ENCODE measurements at places on chromosomes 7 and 10. TPM values are rescaled to one million over a fixed set of nuclear protein-coding genes. Genes with fewer than 3 reads are reported as not detected.

CTAGE15 gene
- not detected for total RNA-seq

AIMP2 gene
- total RNA-seq = 37.1 TPM

GLUD1 gene
- total RNA-seq = 206 TPM

FKBP6 gene
- total RNA-seq = not detected

ITGB8 gene
- 21.0 TPM for total RNA-seq

ZNF727 gene
- total RNA-seq = 0.15 TPM

EPDR1 gene
- total RNA-seq = 76.3 TPM

NOC3L gene
- 18.2 TPM for total RNA-seq

NME8 gene
- not detected for total RNA-seq

ADIRF gene
- total RNA-seq = 184 TPM

DKK1 gene
- 57.4 TPM for total RNA-seq

TMEM209 gene
- 4.8 TPM for total RNA-seq

PON3 gene
- total RNA-seq = not detected

UNCX gene
- not detected for total RNA-seq

TAS2R4 gene
- total RNA-seq = 0.70 TPM

LBX1 gene
- total RNA-seq = not detected

AKR1B15 gene
- total RNA-seq = not detected

SRRM3 gene
- total RNA-seq = 0.53 TPM

DIP2C gene
- 24.9 TPM for total RNA-seq

GSTO2 gene
- total RNA-seq = 0.47 TPM

ELMO1 gene
- total RNA-seq = 0.15 TPM

GPER1 gene
- 0.83 TPM for total RNA-seq

SHTN1 gene
- total RNA-seq = under 0.01 TPM

KCNIP2 gene
- 1.1 TPM for total RNA-seq

MMD2 gene
- total RNA-seq = not detected

SOSTDC1 gene
- not detected for total RNA-seq

ATOH7 gene
- not detected for total RNA-seq

All from smooth muscle cell of the coronary artery (primary cell).